Gastrocnemius medialis (tissue), 4 donors: ENCODE measurements at places on chromosomes 4 and X. TPM values are rescaled to one million over a fixed set of nuclear protein-coding genes. Genes with fewer than 3 reads are reported as not detected.

DNA sequence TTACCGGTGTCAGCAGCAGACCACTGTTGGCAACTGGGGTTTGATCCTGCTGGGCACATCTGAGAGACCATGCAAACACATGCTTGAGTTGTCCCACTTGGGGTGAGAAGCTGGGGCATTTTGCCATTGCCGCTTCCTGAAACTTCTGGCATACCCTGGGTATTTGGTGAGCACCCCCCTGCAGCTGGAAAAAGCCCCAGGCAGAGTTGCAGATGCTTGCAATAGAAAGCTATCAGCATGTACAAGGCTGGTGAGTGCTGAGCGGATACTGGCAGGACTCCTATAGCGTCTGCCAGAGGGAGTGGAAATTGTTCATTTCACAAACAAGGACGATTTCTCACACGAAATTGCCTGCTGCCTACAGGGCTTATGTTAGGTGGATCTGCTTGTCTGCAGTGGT, 32.3 kb downstream of the SUPT20HL1 start:
- H3K4me1 ChIP-seq: no peaks in the 10 kb centered on the region
- no peak overlapping the region for H3K4me3 ChIP-seq
- peak; percentile 11 for DNase-seq
- no peak overlapping the region for H3K27ac ChIP-seq
- no peaks in the 10 kb centered on the region for H3K36me3 ChIP-seq

DNA sequence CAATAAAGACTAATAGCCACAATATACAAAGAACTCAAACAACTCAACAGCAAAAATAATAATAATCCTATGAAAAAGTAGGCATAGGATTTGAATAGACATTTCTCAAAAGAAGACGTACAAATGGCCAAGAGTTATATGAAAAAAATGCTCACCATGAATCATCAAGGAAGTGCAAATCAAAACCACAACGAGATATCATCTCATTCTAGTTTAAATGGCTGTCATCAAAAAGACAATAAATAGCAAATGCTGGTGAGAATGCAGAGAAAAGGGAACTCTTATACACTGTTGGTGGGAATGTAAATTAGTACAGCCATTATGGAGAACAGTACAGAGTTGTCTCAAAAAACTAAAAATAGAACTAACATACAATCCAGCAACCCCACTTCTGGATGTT, 18.8 kb downstream of the TLR6 start:
- no peak for DNase-seq
- H3K27me3 ChIP-seq: no peaks in the 10 kb centered on the region
- no peak overlapping the region for H3K4me3 ChIP-seq
- no peaks in the 10 kb centered on the region for H3K36me3 ChIP-seq
- H3K27ac ChIP-seq: no peak overlapping the region
- H3K4me1 ChIP-seq: no peaks in the 10 kb centered on the region

GRCh38 chrX:55663584-55663983, 40.4 kb downstream of the FOXR2 start:
- no peaks in the 10 kb centered on the region for H3K27me3 ChIP-seq
- no peak for DNase-seq
- H3K4me3 ChIP-seq: no peak overlapping the region
- no peaks in the 10 kb centered on the region for H3K36me3 ChIP-seq
- no peaks in the 10 kb centered on the region for H3K4me1 ChIP-seq
- H3K27ac ChIP-seq: no peak overlapping the region

The ARHGAP4 gene
- 4.3 TPM for total RNA-seq

GRCh38 chr4:168859888-168860694, 150.0 kb downstream of the CBR4 start:
- no peaks in the 10 kb centered on the region for H3K36me3 ChIP-seq
- H3K4me3 ChIP-seq: no peak overlapping the region
- H3K27me3 ChIP-seq: no peaks in the 10 kb centered on the region
- H3K4me1 ChIP-seq: peaks cover 33% of the 10 kb centered on the region

The SFRP2 gene
- not detected for total RNA-seq

The OCIAD2 gene
- 2.1 TPM for total RNA-seq

GRCh38 chr4:1604706-1605205, 79.4 kb downstream of the FAM53A start:
- H3K27ac ChIP-seq: no peak overlapping the region
- H3K4me3 ChIP-seq: no peak overlapping the region
- no peaks in the 10 kb centered on the region for H3K4me1 ChIP-seq
- no peak for DNase-seq
- H3K36me3 ChIP-seq: no peaks in the 10 kb centered on the region

The GABRQ gene
- not detected for total RNA-seq

DNA sequence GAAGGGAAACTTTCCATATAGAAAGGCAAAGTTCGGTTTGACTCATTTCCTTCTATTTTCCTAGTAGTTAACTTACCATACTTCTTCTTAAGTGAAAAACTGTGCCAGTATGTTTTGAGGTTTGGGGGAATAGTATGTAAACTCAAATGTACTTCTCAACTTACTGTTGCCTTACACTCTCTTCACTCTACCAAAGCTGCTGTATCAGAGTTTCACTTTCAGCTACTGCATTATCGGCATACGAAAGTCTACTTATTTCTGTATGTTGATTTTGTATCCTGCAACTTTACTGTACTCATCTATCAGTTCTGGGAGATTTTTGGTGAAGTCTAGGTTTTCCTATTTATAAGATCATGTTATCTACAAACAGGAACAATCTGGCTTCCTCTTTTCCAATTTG, 932.7 kb downstream of the FAT4 start:
- no peaks in the 10 kb centered on the region for H3K36me3 ChIP-seq
- no peaks in the 10 kb centered on the region for H3K4me1 ChIP-seq
- H3K4me3 ChIP-seq: no peak overlapping the region
- no peaks in the 10 kb centered on the region for H3K27me3 ChIP-seq
- no peak overlapping the region for H3K27ac ChIP-seq

DNA sequence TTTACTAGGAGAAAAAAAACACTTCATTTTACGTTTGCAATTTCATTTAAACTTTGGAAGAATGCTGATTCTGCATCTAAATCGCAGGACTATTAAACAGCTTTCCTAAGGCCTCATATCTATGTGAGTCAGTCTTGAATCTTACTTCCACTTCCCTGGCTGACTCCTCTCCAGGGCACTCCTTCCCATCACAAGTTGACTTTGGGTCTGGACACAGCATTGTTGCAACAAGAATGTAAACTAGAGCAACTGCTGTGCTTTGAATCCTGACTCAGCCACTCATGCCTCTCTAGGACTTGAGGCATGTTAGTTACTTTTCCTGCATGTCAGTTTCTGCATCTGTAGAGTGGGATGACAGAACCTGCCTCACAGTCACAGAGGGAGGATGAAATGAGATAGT, 413.8 kb downstream of the FAT4 start:
- no peak for DNase-seq
- no peak overlapping the region for H3K4me3 ChIP-seq
- no peaks in the 10 kb centered on the region for H3K27me3 ChIP-seq
- H3K36me3 ChIP-seq: no peaks in the 10 kb centered on the region
- H3K27ac ChIP-seq: no peak overlapping the region
- no peaks in the 10 kb centered on the region for H3K4me1 ChIP-seq

The BEND2 gene
- total RNA-seq: 0.15 TPM

GRCh38 chr4:3666263-3666662, 99.9 kb upstream of the ADRA2C start:
- peaks cover 7% of the 10 kb centered on the region for H3K27me3 ChIP-seq
- H3K36me3 ChIP-seq: no peaks in the 10 kb centered on the region
- H3K27ac ChIP-seq: no peak overlapping the region
- DNase-seq: no peak
- H3K4me1 ChIP-seq: no peaks in the 10 kb centered on the region

DNA sequence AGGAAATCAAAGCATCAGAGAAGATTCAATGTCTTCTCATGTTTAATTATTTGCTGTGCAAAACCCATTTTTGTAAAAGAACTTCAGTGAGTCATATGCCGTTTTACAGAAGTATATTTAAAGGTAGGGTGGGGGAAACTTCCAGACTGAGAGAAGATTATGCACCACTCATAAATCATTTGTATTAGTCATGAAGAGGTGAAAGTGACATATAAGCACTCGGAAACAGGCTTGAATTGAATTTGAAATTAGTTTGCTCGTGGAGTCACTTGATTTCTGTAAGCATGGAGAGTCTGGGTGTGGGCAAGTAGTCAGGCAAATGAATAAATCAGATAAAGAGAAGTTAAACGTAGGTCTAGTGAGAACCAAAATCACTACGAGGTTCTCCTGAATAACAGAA, 335.1 kb downstream of the ANK2 start:
- H3K36me3 ChIP-seq: no peaks in the 10 kb centered on the region
- peaks cover 10% of the 10 kb centered on the region for H3K4me1 ChIP-seq
- no peak overlapping the region for H3K4me3 ChIP-seq
- no peaks in the 10 kb centered on the region for H3K27me3 ChIP-seq

The GYPA gene
- total RNA-seq: not detected

GRCh38 chrX:136126371-136126770, 21.0 kb upstream of the FHL1 start:
- DNase-seq: no peak
- no peak overlapping the region for H3K4me3 ChIP-seq
- H3K4me1 ChIP-seq: peaks cover 13% of the 10 kb centered on the region
- H3K36me3 ChIP-seq: no peaks in the 10 kb centered on the region

- H3K27me3 ChIP-seq: no peaks in the 10 kb centered on the region
- H3K27ac ChIP-seq: no peak overlapping the region
- H3K36me3 ChIP-seq: no peaks in the 10 kb centered on the region
- H3K4me3 ChIP-seq: no peak overlapping the region
- DNase-seq: no peak
- H3K4me1 ChIP-seq: no peaks in the 10 kb centered on the region
These were observed 379.0 kb downstream of the STIM2 start for GRCh38 chr4:27239641-27240040.

DNA sequence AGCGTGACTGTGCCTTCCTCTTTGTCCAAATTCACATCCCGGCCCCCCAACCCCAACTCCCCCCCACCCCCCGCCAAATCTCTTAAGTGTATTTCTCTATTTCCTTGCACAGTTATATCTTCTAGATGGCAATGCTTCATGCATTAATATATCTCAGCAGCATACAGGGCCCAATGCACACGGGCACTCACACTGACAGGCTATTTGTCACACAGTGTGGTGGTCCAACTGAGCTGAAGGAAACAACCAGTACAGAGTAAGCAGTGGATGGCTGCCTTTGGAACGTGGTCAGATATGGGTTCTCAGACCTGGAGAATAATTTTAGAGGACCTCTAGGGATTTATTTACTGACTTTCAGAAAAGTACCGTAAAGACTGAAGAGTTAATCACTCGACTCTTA, 681 bp downstream of the EXOC1 start:
- H3K27ac ChIP-seq: peak overlapping the region; percentile 84
- no peak for DNase-seq
- peaks cover 22% of the 10 kb centered on the region for H3K4me1 ChIP-seq
- no peaks in the 10 kb centered on the region for H3K36me3 ChIP-seq

GRCh38 chrX:132207996-132208395, 11.3 kb downstream of the RAP2C start:
- no peak overlapping the region for H3K27ac ChIP-seq
- no peaks in the 10 kb centered on the region for H3K27me3 ChIP-seq
- H3K4me3 ChIP-seq: no peak overlapping the region
- no peak for DNase-seq
- H3K36me3 ChIP-seq: no peaks in the 10 kb centered on the region

DNA sequence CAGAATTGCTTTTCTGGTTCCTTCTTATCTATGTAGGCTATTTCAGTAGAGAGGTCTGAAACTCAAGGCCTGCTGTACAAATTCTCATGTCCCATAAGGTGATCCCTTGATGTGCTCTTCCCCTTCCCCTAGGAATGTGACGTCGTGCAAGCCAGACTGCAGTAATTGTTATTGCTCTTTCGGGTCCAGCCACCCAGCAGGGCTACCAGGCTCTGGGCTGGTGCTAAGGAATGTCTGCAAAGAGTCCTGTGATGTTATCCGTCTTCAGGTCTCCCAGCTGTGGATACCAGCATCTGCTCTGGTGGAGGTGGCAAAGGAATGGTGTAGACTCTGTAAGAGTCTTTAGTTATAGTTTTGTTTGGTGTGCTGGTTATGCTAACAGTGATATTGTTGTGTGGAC, 378.7 kb downstream of the C4orf33 start:
- no peaks in the 10 kb centered on the region for H3K36me3 ChIP-seq
- no peak overlapping the region for H3K27ac ChIP-seq
- no peaks in the 10 kb centered on the region for H3K27me3 ChIP-seq
- H3K4me3 ChIP-seq: no peak overlapping the region

GRCh38 chr4:15805583-15806517, 27.7 kb downstream of the CD38 start:
- no peak overlapping the region for H3K4me3 ChIP-seq
- H3K4me1 ChIP-seq: peaks cover 38% of the 10 kb centered on the region
- H3K27ac ChIP-seq: peak overlapping the region; percentile 81

The FAM149A gene
- 3.7 TPM for total RNA-seq

- H3K27me3 ChIP-seq: no peaks in the 10 kb centered on the region
- DNase-seq: peak; percentile 69
- no peaks in the 10 kb centered on the region for H3K36me3 ChIP-seq
- H3K4me3 ChIP-seq: peak overlapping the region; percentile 70
These were observed 82.3 kb upstream of the CD99 start for GRCh38 chrX:2608638-2609430.

DNA sequence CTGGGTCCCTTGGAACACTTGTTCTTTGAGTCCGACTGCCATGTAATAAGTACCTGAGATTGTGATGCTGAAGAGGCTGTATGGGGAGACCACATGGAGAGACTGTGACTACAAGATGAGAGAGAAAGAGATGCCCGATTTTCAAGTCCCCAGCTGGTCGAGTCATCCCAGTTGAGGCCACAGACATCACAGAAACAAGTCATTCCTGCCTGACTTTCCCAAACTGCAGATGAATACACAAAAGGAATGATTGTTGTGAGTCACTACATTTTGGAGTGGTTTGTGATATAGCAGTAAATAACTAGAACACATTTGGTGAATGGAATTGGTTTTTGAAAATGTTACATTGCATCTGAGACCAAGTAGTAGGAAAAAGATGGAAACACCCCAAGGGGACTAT, 9.0 kb upstream of the YIPF7 start:
- H3K4me1 ChIP-seq: no peaks in the 10 kb centered on the region
- H3K27ac ChIP-seq: no peak overlapping the region
- H3K36me3 ChIP-seq: no peaks in the 10 kb centered on the region
- no peaks in the 10 kb centered on the region for H3K27me3 ChIP-seq
- no peak for DNase-seq

DNA sequence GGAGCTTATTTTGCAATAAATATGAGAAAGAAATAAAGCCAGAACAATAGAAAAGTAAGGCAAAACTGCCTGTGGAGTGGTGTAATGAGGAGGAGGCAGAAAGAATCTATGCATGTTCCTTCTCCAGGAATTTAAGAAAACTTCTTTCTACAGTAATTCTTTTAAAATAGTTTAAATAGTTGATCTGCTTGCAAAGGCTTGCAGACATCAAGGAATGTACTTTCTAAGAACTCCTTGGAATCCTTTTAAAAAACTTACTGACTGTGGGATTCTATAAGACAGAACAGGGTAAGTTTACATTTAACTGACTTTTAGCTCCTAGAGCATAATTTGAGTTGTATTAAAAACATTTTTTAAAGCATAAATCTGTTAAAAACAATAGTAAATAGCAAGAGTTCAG, 63.2 kb upstream of the ALB start:
- H3K36me3 ChIP-seq: no peaks in the 10 kb centered on the region
- no peak overlapping the region for H3K27ac ChIP-seq
- no peak for DNase-seq
- no peaks in the 10 kb centered on the region for H3K4me1 ChIP-seq
- H3K27me3 ChIP-seq: no peaks in the 10 kb centered on the region
